GM19239 (cell line): ENCODE measurements at places on chromosomes 1 and 21.

DNA sequence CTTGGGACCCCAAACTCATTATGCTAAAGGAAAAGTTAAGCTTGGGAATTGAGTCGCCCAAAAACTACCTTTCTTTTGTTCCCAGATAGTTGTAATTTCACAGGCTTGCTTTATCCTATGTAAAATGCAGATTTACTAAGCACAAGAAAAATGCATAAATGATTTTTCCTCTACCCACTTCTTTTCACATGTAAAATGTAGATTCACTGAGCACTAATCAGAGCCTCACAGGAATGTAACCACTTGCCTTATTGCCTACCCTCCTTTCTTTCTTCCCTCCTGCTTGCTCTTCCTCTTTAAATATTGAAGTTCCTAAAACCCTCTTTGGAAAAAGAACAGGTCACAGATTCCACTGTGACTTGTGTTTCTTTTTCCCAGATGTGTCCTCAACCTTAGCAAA, 18.3 kb downstream of the CAPN8 start:
- DNase-seq = no peak

DNA sequence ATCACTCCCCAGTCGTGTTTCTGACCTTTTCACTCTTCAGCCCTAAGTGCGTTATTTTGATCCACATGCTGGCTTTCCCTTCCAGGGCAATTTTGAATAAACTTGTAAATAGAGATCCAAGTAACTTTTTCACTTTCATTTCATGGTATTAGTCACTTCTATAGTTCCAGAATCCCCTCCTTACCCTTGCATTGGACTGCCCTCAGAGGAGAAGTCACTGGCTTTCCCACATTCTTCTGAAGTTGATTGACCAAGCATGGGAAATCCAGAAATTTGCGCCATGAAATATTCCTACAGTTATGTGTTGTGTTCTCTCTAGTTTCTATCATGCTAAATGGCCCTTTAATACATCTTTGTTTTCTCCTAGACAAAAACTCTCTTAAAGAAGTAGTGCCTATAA, 177.3 kb upstream of the GORAB start:
- no peak for DNase-seq

- no peak for DNase-seq
Observed at GRCh38 chr1:40311692-40312091, 5.4 kb downstream of the COL9A2 start.

- DNase-seq = no peak
Observed at GRCh38 chr1:67431156-67431765, 1.1 kb upstream of the SERBP1 start.

DNA sequence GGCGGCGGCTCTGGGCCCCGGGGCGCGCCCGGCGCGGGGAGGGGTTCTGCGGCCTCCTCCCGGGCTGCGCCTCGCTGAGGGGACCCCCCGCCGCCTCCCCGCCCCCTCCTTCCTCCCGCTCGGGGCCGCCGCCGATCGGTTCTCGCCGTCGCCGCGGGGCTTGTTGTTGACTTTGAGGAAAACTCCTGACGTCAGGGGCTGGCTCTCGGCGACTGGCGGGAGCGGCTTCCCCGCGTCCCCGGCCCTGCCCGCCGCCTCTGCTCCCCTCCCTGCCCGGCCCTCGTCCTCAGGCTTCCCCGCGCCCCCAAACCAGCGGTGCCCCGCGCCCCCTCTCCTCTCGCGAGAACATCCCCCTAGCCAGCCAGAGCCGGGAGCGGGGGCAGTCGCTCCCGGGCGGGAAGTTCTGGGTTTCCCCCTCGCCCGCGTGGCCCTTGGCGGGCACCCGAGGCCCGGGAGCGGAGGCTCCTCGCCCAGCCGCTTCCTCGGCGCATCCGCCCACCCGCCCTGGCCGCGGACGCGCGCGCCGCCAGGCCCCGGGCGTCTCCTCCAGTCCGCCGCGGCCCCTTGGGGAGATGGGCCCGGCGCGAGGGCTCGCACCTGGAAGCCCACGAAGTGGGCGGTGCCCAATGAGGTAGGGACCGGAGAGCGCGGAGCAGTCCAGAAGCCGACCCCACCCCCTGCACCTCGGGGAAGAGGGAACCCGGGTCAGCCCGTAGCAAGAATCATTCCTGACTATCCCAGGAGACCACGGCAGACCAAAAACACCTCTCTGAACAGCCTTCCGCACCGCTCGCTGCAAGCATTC, 611 bp upstream of the AKT3 start:
- peak; percentile 45 for DNase-seq

- DNase-seq = no peak
Observed at GRCh38 chr1:2215329-2215728, 12.8 kb upstream of the SKI start.

DNA sequence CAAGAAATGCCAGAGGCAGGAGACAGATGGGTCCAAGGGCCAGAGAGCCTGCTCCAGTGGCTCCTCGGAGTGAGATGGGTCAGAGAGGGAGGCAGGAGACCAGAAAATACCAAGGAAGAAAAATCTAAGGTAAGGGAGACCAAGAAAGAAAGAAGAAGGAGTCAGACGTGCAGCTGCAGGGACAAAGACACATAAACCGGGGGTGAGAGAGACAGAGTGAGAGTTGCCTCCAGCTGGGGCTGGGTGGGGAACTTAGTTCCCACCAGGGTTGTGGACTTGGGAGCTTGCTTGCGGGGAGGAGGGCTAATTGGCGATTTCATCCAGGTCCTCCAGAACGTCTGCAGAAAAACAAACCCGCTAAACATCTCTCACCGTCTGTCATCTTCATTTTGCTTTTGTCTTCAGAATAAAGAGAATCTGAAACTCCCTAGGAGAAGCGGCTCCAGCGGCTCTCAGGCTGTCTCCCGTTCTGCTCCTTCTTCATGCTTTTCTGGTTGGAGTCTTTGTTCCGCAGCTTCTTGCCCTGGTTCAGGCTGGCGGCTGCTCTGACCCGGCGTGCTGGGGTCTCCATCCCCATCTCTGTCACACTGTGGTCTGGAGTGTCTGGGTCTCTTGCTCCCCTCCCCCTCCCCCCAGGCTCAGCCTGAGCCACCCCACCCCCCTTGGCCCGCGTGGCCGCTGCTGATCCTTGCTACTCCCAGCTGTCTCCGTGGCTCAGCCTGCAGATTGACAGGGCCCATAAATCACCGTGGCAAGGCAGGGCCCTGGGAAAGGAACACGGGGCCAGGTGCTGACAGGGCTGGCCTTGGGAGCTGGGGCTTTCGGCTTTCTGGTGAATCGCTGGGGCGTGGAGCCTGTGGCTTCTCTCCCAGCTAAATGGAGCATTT, 66.6 kb downstream of the UBIAD1 start:
- no peak for DNase-seq

DNA sequence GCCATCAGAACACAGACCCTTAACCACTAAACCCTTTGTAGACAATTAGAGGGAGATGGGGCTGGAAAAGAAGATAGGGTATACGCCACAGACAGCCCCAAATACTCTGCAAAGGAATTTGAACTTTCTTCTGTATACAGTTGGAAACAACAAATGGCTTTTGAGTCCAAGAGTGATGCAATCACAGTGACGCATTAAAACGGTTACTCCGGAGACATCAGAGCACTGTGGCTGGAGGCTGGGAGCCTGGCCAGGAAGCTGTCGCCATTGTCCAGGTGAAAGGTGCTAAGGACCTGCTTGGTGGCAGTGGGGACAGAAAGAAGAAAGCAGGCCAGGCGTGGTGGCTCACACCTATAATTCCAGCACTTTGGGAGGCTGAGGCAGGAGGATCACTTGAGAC, 4.2 kb downstream of the FLAD1 start:
- DNase-seq = no peak

GRCh38 chr1:11134251-11134897, 34.7 kb upstream of the EXOSC10 start:
- DNase-seq = no peak

DNA sequence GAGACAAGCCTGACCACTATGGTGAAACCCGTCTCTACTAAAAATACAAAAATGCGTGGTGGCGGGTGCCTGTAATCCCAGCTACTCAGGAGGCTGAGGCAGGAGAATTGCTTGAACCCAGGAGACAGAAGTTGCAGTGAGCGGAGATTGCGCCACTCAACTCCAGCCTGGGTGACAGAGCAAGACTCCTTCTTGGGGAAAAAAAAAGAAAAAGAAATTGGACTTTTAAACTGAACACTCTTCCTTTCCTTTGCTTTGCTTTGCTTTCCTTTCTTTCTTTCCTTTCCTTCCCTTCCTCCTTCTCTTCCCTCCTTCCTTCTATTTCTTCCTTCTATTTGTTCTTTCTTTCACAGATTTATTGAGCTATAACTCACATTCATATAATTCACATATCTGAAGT, 43.3 kb upstream of the PUM1 start:
- DNase-seq = no peak

DNA sequence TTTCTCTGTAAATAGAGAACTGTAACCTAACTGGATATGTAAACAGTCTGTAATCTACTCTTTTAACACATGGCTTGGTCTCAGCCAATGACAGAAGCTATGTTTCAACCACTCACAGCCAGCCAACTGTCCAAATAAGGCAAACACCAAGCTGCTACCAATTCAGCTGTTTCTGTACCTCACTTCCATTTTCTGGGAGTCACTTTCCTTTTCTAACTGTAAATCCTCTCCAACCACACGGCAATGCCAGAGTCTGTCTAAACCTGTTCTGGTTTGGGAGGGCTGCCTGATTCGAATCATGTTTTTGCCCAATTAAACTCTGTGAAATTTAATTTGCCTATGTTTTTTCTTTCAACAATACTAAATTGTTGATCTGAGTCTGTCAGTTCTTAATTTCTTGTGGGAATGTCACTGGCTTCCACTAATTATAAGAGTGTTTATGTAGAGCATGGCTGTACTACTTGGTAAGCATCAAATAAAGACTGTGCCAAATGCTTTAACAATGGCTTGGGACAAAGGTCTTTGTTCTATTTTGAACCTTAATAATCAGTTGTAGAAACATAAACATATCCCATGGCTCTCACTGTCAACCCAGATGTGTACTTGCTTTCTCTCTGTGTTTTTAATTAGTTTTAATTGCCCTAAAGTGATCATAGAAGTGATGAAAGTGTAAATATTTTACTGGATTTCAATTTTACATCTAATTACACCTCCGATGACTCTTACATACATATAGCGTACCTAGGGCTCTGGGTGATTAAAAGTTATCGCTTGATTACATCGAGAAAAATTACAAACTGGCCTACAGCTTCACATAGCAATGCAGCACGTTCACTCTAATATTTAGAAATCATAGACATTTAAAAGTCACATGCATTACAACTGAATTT, 1144.6 kb upstream of the TMPRSS15 start:
- no peak for DNase-seq

GRCh38 chr1:2480986-2481364, 4.9 kb downstream of the PLCH2 start:
- DNase-seq = no peak

- DNase-seq = no peak
Observed at GRCh38 chr1:228902781-228903433, 167.6 kb downstream of the RHOU start.
